ENCODE measurements at places on chromosomes 11 and 22.

- no peak for DNase-seq
Observed at GRCh38 chr11:120196826-120197225, 14.0 kb upstream of the OAF start.

DNA sequence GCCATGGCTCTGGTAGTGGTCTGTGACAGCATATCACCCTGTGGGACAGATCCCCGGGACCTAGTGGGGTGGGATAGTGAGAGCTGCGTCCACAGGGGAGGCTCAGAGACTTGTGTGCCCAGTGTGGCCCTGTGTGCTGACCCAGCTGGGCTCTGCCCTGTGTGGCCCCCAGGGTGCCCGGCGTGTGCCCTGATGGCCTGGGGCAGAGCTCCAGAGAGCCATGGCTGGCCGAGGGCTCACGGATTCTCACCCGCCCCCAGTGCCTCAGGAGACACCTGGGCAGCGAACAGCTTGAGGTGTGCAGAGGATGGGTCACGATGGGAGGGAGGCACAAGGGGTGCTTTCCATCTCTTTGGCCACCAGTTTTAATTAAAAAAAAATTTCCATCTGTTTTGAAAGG lies 11.8 kb downstream of the LRP5 start:
- DNase-seq = no peak

DNA sequence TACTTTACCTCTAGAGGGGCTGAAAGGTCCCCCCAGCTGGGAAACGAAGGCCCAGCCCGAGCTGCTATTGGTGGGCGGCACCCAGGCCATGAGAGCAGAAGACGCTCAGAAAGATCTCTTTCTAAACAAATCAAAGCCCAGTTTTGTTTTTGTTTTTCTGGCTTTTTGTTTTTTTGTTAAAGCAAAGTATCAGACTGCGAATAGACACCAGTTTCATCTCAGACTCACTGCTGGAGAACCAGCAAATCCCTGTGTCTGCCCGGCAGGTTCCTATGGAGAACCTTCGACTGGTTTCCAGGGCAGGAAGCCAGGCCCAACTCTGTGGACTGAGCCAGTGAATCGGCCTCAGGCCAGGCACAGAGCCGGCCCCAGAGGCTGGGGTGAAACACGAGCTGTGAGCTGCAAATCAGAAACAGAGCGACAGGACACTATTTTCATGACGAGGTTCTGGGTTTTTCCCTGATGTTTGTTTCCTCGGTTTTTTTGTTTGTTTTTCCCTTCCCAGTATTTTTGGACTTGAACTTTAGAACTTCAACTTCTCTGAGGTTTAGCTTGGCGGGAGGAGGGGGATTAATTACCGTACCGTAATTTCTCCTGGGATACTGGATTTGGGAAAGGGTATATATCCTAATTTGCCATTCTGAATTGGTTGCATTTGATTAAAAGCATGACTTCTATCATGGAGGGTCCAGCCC lies 16.0 kb upstream of the B4GALNT4 start:
- DNase-seq = no peak

GRCh38 chr11:12073436-12073835 lies 37.0 kb upstream of the MICAL2 start:
- no peak for DNase-seq

Data from activated gamma-delta T cell (primary cell).